Ovary (tissue), 10 donors: ENCODE measurements at places on chromosomes 6 and 20. TPM values are rescaled to one million over a fixed set of nuclear protein-coding genes. Genes with fewer than 3 reads are reported as not detected.

- no peak for DNase-seq
Measured at GRCh38 chr6:167706313-167707109, 120.2 kb upstream of the AFDN start.

DNA sequence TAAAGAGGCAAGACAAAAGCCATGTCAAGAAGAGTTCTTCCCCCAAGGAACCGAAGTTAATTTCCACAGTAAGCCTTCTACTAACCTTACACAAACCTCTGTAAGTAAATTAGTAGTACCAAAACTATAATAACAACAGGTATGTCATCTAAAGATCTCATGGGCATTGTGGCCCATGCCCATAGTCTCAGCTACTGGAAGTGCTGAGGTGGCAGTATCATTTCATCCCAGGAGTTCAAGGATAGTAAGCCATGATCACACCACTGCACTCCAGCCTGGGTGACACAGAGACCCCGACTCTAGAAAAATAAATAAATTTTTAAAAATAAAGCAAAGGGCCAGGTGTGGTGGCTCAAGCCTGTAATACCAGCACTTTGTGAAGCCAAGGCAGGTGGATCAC lies 29.2 kb downstream of the MDN1 start:
- no peak for DNase-seq

GRCh38 chr6:169884158-169884557 lies 132.7 kb downstream of the ERMARD start:
- no peak for DNase-seq

DNA sequence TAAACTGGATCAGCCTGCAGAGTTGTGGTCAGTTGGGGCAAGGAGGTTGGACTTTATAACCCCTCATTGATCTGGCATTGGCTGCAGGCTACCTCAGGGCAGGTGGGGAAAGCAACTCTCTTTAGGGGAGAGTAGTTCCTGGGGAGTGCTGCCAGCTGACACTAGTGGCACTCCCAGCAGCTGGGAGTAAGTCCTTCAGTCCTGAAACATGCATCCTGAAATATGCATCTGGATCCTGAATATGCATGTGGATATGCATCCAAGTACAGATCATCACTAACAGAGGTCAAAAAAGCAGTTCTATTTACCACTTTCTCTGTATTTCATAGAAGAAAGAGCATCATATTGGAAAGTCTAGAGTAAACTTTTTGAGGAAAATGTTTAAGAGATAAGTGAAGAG lies 350.8 kb downstream of the EPM2A start:
- DNase-seq: no peak

GRCh38 chr6:72080260-72080941 lies 194.1 kb downstream of the RIMS1 start:
- DNase-seq: no peak

- DNase-seq: no peak
Measured at GRCh38 chr6:3620389-3620788, 131.1 kb downstream of the PXDC1 start.

DNA sequence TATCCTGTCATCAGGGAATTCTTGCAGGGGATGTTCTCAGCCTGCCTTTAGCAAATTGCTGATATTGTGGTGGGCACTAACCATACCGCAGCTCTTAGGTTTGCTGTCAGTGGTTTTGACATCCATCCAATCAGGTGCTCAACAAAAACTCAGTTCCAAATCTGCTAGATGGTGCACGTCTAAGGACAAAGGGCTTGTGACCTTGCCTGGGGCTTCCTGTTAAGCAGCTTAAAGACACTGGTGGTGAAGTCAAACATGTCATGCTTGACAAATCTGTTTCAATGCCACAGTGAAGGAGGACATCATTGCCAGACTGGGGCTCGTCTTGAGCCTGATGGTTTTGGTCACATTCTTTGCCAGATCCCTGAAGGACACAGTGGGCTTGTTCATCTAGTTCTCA lies 179.8 kb upstream of the NOX3 start:
- no peak for DNase-seq

- no peak for DNase-seq
Measured at GRCh38 chr6:108798670-108799353, 49.4 kb upstream of the ARMC2 start.

DNA sequence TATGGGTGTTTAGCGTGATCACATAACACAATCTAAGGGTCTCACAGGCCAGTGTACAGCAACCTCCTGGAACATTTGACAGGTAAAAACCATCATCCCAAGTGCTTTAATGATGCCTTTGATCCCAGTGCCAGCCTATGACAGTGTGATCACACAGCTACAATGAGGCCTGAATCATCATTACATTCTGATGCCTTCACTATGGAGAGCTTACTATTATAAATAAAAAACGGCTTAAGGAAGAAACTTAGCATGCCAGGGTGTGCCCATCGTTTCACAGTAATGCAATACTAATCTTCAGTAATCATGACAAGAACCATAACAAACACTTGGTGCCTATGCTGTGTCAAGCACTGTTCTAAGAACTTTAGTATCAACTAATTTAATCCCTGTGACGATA lies 11.4 kb downstream of the MAP7 start:
- DNase-seq: no peak

DNA sequence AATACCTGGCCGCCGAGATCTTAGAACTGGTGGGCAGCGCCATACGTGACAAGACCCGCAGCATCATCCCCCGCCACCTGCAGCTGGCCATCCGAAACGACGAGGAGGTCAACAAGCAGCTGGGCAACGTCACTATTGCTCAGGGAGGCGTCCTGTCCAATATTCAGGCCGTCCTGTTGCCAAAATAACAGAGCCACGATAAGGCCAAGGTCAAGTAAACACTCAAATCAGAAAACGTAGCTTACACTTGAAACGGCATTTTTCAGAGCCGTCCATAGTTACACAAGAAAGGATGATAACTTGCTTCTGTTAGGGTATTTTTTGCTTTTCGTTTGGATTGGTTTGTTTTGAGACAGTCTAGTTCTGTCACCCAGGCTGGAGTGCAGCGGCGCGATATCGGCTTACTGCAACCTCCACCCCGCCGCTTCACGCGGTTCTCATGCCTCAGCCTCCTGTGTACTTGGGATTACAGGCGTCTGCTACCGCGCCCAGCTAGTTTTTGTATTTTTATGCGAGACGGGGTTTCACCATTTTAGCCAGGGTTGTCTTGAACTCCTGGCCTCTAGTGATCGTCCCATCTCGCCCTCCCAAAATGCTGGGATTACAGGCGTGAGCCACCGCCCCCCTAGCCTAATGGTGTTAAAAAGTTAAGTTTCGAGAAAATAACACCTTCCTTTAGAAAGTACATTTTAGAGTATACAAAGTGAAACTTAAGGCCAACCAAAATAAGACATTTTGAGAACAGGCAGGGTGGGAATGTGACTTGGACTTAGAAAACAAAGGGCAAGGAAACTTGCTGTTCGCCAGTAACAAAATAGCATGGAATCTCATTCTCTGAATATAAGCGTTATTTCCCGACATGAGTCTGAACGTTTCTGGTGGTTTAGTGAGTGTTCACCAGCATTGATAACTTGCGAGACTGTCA lies 42.8 kb upstream of the HFE start:
- DNase-seq: peak; percentile 70

GRCh38 chr6:71400852-71401251 lies 112.2 kb downstream of the OGFRL1 start:
- DNase-seq: no peak

GRCh38 chr6:16102208-16102607 lies 26.7 kb upstream of the MYLIP start:
- no peak for DNase-seq

- no peak for DNase-seq
Measured at GRCh38 chr6:28226460-28226859, 1.4 kb downstream of the ZSCAN9 start.

GRCh38 chr6:34047913-34048867 lies 97.7 kb downstream of the GRM4 start:
- no peak for DNase-seq

DNA sequence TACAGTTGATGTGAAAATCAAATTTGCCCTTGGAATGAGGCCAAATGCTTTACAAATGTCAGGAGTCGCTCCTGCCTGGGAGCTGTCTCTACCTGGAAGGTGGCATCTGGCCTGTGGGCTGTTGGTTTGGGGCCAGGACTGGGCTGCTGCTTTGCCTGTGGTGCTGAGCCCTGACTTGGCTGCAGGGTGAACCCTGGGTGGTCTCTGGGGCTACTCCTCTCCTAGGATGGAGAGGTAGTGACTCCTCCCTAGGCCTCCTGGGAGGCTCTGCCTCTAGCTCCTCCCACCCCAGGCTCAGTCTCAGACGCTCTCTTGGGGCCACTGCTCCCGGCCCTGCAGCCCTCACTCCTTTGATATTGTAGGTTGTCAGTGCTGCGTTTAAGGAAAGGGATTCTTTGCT lies 47.5 kb downstream of the EFCAB8 start:
- no peak for DNase-seq

- DNase-seq: no peak
Measured at GRCh38 chr20:19375395-19375794, 163.0 kb downstream of the SLC24A3 start.

DNA sequence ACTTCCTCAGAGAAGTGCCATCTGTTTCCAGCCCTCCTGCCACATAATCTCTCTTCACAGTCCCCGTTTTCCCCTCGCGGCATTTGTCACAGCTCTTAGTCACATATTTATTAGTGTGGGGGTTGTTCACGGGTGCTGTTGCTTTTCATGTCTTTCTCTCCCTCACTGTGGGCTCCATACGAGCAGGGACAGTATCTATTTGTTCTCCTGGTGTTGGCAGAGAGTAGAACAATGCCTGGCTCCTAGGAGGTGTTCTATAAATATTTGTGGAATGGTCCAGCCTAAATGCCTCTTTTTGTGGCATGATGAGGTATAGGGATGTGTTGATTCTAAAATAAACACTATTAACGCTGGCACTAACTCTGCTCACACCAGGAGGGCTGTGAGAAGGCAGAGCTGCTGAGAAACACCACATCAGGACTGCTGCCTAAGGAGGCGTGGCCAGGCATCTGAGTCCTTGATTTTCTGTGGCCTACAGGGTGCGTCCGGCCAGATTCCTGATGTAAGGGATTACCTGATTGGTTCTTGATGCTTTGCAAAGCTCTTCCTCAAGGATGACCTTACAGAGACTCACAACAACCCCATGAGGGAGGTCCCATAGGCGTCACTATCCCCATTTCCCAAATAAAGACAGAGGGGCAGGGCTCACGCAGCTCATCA lies 219.8 kb upstream of the ARID1B start:
- no peak for DNase-seq

GRCh38 chr20:11502061-11502460 lies 415.6 kb upstream of the BTBD3 start:
- no peak for DNase-seq

DNA sequence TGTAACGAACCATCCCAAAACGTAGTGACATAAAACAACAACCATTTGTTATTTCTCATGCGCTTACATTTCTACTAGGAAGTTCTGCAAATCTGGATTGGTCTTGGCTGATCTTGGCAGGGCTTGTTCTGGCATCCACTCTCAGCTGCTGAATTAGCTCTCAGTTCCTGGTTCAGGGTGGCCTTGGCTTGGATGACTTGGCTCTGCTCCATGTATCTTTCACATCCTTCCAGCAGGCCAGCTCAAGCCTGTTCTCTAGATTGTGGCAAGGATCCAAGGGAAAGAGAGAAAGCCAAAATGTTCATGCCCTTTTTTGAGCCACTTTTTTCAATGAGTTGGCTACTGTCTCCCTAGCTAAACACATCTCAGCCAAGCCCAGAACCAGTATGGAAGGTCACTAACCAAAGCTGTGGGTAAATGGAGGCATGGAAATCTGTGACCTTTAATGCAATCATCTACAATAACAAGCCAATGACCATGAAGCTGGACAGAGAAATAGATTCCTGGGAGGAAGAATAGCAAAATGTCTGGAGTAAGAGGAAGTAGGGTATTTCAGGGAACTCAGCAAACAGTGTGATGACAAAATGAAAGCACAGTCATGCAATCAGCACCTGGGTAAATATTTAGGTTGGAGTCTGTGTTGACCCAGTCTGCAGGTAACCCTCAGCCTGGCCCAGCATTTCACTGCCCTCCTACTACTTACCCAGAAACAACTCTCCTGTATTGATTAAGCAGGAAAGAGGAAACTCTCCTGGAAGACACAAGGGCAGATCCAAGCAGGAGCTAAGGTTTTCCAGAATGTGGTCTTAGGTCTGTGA lies 32.7 kb upstream of the SNAP25 start:
- DNase-seq: no peak

GRCh38 chr6:132218059-132218696 lies 183.1 kb downstream of the MOXD1 start:
- DNase-seq: no peak

DNA sequence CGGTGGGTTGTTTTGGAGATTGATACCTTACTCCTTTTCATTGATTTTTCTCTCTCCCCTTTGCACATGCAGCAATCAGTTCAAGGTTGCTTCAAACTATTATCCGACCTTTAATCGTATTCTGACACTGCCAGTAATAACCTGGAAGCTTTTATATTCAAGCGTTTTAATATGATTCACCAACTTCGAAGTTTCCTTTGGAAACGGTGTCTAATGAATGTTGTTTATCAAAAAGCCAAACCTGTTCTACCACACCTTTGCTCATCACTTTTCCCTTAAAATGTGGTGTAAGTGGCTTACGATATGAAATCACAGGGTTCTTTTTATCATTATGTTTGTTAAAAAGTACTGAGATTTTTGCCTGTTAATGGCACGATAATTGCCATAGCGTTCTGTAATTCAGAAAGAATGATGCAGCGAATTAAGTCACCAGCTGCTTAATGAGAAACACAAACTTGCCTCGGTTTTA lies 660 bp downstream of the STXBP5 start:
- DNase-seq: no peak

DNA sequence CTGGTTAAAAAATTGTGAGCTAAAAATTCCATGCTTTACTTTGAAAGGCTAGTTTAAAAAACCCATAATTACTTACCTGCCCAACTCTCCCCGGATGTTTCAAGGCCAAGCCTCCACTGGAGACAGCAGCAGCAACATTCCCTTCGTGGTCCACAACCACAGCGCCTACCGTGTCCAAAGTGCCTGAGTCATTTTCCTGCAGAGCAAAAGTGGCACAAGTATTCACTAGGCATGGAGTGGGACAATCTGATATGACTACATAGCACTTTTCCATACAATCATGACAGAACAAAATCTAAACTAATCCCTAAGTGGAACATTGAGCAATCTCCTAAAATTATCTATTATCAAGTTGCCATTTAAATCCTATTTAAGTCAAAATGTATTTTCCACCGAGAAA lies 104.8 kb downstream of the TASP1 start:
- DNase-seq: no peak

DNA sequence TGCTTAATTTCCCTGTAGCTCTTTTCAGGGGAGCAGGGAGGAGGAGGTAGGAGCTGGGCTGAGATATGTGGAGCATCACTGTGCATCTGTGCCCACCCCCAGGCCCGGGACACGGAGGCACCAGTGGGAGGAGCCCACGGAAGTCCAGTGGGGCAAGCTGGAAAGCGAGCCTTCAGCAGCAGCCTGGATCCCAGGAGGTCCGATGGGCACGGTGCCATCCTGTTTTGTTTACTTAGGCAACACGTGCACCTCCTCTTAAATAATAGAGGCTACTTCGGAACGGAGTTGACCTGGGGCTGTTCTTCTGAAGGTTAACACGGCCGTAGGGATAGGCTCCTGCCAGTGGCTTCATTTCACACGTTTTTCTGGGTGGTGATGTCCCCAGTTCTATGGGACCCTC lies 51.6 kb downstream of the CDH4 start:
- no peak for DNase-seq

Gene ADIG
- not detected for total RNA-seq

Gene ULBP1
- not detected for total RNA-seq

Gene CDH22
- 1.2 TPM for total RNA-seq

Gene HMGCLL1
- 2.5 TPM for total RNA-seq

Gene MSH5
- 8.8 TPM for total RNA-seq

Gene BCAS1
- total RNA-seq: 0.83 TPM

Gene BPIFB2
- total RNA-seq: 0.26 TPM

Gene COL9A1
- not detected for total RNA-seq

Gene RIMS4
- total RNA-seq: 6.8 TPM
